ENCODE measurements at places on chromosomes 11 and 22.

- no peak for DNase-seq
These were observed 87.1 kb downstream of the CHST1 start for GRCh38 chr11:45578316-45578715.

- DNase-seq: no peak
These were observed at the start of gene ZNF280A for GRCh38 chr22:22520020-22520656. ZNF280A (minus strand) TSS chr22:22520270; CDS start chr22:22515630, 4,640 bp downstream.

DNA sequence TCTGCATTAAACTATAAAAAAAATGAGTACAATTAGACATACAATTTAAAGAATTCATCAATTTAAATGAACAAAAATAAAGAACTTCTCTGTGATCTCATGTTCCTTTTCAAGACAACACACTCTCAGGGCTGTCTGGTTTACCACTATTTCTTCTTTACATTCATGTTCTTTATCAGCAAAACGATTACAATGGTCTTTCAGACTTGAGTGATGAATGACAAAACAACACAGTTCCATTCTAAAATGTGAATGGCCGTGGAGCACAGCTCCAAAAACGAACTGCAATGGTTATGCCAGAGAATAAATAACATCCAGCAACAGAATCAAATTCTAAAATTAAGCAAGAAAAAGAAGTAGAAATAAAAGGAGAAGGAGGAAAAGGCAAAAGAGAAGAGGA, 113.1 kb downstream of the CADM1 start:
- no peak for DNase-seq

DNA sequence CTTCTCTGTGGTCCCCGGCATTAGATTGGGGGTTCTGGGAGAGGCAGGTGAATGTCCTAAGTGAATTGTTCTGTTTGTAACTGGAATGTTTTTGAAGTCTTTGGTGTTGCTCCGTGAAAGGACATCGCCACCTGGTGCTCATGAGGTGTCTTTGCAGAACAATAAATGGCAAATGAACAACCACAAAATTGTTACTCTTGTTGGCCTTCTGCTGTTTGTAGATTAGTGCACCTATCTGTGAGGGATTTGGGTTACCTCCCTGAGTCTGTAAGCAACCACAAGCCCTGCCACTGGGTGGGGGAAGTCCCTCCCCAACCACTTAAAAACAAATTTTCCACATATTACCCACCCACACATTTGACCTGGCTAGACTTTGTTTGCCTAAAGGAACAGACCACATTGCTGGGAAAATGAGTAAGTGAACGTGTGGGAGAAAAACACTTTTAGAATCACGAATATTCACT, 4.7 kb downstream of the MPEG1 start:
- peak; percentile 21 for DNase-seq

DNA sequence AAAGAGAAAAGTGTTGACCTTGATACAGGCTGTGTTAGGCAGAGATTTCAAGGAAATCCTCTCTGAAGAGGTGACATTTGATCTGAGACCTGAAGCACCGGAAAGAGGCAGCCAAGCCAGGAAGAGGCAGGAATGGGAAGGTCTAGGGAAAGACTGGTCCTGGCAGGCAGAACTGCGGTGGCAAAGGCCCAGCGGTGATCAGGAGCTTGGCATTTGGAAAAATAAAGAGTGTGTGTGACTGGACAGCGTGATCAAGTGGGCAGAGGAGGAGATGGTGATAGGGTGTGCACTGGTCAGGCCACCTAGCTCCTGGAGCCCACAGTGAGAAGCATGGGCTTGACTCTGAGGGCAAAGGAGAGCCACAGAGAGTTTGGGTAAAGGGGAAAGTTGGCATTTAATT, 27.2 kb upstream of the GAB4 start:
- DNase-seq: no peak

DNA sequence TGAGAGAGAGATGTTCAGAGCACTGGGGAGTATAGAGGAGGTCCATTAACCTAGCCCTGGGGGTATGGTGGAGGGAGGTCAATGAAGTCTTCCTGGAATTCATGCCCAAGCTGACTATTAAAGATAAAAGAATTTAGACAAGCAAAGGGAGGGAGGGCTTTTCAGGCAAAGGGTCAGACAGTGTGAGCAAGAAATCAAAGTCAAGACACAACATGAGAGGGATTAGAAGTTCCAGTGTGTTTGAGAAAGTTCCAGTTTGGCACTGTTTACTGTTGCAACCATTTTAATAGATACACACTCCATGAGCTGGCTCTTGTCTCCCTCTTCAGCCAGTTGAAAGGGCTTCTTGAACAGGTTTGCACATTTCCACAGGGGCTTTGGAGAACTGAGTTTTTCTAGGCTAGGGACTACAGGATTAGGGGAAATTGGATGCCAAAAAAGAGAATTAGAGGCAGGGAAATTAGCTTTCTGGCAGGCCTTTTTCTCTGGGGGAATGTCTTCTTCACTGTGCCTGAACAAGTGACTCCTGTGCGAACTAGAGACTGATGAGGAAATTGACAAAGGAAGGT, 14.7 kb upstream of the NNMT start:
- no peak for DNase-seq

DNA sequence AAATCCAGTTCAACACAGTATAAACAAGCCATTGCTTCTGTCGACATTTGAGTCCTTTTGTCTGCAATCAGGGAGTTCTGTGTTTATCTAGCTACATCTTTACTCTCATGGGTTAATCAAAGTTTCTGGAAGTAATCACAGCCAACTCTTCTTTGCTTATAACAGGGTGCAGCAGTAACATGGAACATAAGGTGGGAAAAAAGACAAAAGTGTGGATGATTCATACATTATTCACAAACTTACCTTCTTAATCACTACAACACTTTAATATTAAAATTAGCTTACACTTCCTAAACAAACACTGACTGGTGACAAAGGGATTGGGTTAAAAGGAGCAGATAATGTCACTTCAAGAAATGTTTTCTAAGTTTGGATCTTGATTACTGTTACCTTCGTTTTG, 44.7 kb downstream of the SNX19 start:
- no peak for DNase-seq

DNA sequence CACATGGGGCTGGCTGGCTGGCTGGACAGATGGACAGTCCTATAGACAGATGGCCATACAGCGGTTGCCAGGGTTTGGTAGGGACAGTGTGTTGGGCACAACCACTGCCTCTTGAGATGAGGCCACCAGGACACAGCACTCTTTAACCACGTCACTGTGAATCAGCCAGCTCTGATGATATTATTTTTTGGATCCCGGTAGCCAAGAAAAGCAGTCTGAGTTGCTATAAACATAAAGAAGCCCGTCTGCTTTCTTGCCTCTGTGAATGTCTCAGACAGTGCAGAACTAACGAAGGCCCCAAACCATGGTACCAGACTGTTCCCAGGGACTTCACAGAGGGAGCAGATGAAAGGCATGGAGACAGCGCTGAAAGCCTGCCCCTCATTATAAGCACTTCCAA, 115.9 kb upstream of the CSNK2A3 start:
- no peak for DNase-seq

GRCh38 chr11:57131080-57131790, 50.5 kb upstream of the LRRC55 start:
- DNase-seq: no peak

DNA sequence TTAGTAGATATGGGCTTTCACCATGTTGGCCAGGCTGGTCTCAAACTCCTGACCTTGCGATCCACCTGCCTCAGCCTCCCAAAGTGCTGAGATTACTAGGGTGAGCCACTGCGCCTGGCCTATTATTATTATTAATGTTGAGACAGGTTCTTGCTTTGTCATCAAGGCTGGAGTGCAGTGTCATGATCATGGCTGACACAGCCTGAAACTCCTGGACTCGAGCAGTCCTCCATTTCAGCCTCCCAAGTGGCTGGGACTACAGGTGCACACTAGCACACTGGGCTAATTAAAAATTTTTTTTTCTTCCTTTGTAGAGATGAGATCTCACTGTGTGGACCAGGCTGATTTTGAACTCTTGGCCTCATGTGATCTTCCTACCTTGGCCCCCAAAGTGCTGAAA, 102.0 kb downstream of the STIM1 start:
- no peak for DNase-seq

- DNase-seq: no peak
These were observed 8.2 kb downstream of the ARHGEF12 start for GRCh38 chr11:120344302-120345004.

DNA sequence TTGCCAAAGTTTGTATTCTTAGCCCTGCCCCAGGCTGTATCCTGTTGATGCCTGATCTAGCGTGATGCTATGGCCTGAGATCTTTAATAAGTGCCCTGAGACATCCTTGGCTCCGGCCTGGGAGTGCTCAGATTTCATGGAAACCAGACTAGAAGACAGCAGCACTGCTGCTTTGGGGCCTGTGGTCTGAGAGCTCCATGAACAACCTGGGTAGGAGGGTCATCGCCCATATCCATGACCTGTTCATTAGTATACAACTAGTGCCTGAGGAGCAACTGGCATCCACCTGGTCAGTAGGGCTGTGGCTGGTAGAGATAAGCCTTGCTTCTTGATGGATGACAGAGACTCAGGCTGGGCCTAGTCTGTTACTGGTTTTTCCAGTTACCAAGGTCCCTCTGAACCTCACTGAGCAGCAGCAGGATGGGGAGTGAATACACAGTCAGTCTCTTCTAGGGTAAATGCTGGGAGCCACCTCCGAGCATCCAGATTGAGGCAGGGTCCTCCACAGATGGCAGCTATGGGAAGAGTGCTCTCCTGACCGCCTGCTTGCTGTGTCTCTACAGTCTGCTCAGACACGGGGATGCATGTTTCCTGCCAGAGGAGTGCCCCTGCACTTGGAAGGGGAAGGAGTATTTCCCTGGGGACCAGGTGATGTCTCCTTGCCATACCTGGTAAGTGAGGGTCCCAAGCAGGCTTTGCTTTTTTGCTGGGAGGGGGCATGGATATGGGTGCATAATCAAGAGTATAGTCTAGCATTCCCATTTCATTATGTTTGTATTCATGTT, 39.0 kb downstream of the OTOG start:
- DNase-seq: no peak

DNA sequence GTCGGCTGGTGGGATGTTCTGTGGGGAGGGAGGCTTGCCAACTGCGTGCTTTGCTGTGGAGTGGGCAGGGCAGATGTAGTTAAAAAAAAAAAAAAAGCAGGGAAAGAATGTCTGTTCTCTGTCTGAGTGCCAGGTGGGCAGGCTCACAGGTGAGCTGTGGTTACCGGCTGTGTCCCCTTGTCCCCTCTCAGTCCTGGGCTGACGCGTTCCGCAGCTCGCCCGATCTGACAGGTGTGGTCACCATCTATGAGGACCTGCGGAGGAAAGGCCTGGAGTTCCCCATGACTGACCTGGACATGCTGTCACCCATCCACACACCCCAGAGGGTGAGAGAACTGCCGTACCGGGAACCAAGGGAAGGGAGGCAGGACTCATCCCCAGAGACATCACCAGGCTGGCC, 23.6 kb downstream of the TOM1 start:
- DNase-seq: no peak

DNA sequence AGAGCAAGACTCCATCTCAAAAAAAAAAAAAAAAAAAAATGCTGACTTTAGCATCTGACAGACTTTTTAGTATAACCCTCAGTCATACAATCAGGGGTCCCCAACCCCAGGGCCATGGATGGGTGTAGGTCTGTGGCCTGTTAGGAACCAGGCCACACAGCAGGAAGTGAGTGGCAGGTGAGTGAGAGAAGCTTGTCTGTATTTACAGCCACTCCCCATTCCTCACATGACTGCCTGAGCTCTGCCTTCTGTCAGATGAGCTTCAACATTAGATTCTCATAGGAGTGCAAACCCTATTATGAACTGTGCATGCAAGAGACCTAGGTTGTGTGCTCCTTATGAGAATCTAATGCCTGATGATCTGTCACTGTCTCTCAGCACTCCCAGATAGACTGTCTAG, 3.3 kb downstream of the FAM227A start:
- DNase-seq: no peak

DNA sequence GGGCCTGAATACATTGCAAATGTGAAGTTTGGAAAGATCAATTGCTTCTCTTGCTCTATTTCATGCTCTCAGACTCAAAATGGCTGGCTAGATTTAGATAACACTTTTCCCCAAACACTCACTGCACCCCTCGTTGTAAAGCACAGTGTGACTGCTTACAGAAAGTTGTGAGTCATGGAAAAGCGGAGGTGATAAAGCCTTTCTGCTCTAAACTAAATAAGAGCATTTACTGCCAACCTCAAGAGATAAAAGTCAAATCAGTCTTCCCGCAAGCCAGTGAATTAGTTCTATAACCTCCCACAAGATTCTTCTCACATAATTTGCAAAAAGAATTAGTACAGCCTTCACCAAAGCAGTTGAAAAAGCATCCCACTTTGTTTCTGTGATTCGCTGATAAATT, 168.7 kb downstream of the WT1 start:
- DNase-seq: no peak

DNA sequence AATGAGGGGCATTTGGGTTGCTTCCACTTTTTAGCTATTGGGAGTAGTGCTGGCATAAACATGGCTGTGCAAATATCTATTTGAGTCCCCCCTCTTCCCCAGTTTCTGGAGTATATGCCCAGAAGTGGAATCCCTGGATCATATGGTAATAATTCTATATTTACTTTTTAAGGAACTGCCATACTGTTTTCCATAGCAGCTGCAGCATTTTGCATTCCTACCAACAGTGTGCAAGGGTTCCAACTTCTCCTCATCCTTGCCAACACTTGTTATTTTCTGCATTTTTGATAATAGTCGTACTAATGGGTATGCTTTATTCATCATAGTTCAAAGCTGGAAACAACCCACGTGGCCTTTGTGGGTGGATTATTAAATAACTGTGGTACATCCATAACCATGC, 883.5 kb downstream of the TBC1D22A start:
- DNase-seq: no peak

DNA sequence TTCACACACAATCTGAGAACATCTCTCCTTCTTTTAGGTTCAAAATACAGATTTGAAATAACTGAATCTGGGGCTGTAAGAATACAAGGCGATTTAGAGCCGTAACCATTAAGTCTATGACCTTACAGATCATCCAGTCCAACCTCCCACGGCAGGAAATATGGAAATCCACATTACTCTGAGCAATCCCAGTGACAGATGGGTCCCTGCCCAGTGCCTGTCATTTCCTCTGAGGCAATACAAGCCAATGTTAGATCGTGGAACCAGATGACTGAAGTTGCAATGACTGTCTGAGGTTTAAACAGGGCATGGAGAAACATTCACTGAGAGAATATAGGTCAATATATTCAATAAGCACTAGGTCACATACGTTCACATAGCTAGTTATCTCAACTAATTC, 77.4 kb upstream of the OR5AK2 start:
- no peak for DNase-seq
